ENCODE measurements at places on chromosomes 3 and 15.

- H3K4me1 ChIP-seq = peaks cover 47% of the 10 kb centered on the region
- H3K4me3 ChIP-seq = peak overlapping the region; percentile 89
- DNase-seq = no peak
Measured at GRCh38 chr3:107430996-107431245, 53.7 kb downstream of the CCDC54 start.

- H3K27ac ChIP-seq = no peak overlapping the region
- no peaks in the 10 kb centered on the region for H3K36me3 ChIP-seq
- no peak overlapping the region for H3K4me3 ChIP-seq
- DNase-seq = no peak
Measured at GRCh38 chr3:13783476-13783875, 96.4 kb downstream of the WNT7A start.

DNA sequence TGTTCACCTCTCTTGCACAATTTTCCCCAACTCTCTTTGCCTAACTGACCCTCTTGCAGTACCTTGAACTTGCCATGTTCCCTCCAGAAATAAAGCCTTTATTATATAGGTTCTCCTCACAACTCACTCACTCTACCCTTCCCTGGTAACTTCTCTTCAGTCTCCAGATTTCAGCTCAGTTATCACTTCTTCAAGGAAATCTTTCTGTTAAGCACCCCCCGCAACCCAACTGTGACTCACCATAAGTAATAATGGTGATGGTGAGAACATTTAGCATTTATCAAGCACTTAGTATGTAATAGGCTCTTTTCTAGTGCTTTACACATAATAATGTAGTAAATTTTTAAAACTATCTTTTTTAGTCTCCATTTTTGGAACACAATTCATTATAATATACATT, 8.1 kb upstream of the OR5K1 start:
- no peaks in the 10 kb centered on the region for H3K27me3 ChIP-seq
- no peaks in the 10 kb centered on the region for H3K4me1 ChIP-seq
- no peaks in the 10 kb centered on the region for H3K36me3 ChIP-seq
- DNase-seq = no peak
- H3K4me3 ChIP-seq = no peak overlapping the region

DNA sequence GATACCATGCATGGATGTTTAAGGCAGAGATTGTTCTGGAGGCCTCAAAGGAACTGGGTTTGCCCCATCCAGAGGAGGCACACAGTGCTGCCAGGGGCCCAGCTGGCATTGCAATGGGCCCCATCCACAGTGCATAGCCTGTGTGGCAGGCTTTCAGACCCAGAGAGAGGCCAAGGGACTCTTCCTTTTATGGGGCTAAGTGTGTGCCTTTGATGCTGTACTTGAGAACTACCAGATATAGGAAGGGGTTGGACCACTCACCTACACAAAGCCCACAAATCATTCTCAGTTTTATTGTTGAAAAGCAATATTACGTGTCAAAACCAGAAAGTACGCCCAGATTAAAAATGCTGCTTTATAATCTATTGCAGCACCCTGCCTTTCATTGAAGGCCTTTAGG, 134.9 kb downstream of the EPHB1 start:
- no peaks in the 10 kb centered on the region for H3K36me3 ChIP-seq
- H3K4me3 ChIP-seq = no peak overlapping the region

GRCh38 chr3:187212705-187213104, 15.4 kb downstream of the RTP1 start:
- H3K36me3 ChIP-seq = no peaks in the 10 kb centered on the region
- no peak for DNase-seq
- no peak overlapping the region for H3K4me3 ChIP-seq
- peaks cover 3% of the 10 kb centered on the region for H3K27me3 ChIP-seq

GRCh38 chr3:185595526-185595925, 9.4 kb downstream of the SENP2 start:
- H3K27me3 ChIP-seq = no peaks in the 10 kb centered on the region
- H3K36me3 ChIP-seq = peaks cover 40% of the 10 kb centered on the region
- no peak for DNase-seq
- H3K4me3 ChIP-seq = peak overlapping the region; percentile 52

DNA sequence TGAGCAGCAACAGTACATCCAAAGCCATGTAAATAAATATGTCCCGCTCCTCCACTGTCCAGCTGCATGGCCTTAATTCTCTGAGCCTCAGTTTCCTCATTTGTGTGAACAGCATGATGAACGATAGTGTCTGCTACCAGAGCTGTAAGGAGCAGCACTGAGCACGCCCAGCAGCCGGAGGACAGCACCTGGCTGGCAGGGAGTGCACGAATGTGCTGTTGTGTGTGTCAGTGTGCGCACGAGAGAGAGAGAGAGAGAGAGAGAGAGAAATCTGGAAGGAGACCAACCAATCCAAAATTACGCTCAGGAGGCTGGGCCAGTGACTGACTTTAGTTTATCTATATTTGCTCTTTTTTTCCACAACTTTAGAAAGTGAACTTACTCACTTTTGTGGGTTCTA, 26.6 kb upstream of the PLXNA1 start:
- H3K4me1 ChIP-seq = peaks cover 53% of the 10 kb centered on the region
- peak overlapping the region; percentile 13 for H3K27ac ChIP-seq
- no peak overlapping the region for H3K4me3 ChIP-seq
- no peak for DNase-seq

DNA sequence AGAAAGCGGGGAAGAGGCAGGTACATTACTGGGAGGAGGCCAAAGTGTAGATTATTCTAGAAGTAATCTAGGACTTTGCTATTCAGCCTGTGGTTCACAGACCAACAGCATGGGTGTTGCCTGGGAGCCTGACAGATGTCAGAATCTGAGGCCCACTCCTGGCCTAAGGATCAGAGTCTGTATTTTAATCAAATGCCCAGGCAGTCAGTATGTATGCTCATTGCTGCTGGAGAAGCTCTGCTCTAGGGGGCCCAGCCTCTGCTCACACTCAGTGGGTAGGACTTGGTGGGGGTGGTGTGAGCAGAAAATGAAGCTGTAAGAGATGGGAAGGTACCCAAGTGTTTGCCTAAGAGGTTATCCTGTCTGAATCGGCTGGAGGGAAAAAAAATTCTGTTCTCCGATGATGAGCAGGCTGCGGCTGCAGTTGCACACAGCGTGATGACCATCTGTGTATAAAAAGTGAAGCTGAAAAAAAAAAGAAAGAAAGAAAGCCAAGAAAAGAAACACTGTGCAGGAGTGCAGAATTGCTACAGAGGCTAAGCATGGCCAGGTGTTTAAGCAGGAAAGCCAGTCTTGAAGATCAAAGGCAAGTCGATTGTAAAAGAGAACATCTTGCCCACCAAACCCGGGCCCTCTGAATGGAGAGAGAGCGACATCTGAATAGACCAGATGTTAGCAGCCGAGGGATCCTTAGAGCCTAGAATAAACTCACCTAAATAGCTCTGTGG, 65.2 kb downstream of the EIF4E3 start:
- no peak for DNase-seq
- H3K4me1 ChIP-seq = no peaks in the 10 kb centered on the region
- peaks cover 6% of the 10 kb centered on the region for H3K27me3 ChIP-seq
- no peak overlapping the region for H3K4me3 ChIP-seq
- H3K36me3 ChIP-seq = no peaks in the 10 kb centered on the region

DNA sequence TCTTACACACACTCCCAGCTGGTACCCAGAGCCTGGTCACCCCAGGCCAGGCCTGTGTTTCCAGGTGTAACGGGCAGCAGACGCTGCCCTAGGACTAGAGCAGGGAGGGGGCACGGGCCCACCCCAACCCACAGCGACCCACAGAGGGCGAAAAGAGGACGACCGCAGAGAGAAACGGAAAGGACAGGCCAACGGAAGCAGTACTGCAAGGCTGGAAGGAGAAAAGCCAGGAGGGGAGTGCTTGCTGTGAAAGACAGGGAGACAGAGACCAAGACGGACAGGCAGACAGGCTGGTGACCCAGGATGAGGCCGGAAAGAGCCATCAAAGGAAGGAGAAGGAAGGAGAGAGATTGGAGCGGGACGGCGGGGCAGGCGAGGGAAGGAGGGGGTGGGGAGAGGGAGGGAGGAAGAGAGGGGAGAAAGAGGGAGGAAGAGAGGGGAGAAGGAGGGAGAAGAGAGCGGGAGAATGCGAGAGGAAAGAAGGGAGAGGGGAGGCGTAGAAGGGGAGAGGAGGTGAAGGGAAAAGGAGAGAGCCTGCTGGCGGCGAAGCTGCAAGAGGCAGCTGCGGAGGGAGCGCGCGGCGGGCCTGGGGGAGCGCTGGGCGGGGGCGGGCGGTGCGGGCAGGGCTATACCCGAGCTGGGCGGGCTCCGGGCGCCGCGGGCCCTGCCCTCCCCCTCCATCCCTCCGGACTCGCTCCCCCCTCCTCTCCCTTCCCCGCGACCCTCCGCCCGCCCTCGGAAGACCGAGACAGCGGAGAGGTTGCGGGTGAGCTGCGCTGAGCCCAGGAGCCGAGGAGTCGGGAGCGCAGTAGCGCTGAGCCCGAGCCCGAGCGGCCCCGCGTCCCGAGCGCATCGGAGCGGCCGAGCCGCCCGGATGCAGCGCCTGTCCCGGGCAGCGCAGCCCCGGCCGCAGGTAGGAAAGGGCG, at the start of gene SLC6A1:
Gene SLC6A1, plus strand, starts transcription at position 732 of the 926 bp plus-strand sequence. CDS start 24,464 bp downstream, outside the sequence.
- no peaks in the 10 kb centered on the region for H3K36me3 ChIP-seq
- DNase-seq = no peak
- peaks cover 62% of the 10 kb centered on the region for H3K27me3 ChIP-seq

GRCh38 chr3:48238531-48239085, 2.3 kb upstream of the ZNF589 start:
- H3K36me3 ChIP-seq = no peaks in the 10 kb centered on the region
- no peak for DNase-seq
- H3K27me3 ChIP-seq = no peaks in the 10 kb centered on the region
- peaks cover 15% of the 10 kb centered on the region for H3K4me1 ChIP-seq
- no peak overlapping the region for H3K27ac ChIP-seq

DNA sequence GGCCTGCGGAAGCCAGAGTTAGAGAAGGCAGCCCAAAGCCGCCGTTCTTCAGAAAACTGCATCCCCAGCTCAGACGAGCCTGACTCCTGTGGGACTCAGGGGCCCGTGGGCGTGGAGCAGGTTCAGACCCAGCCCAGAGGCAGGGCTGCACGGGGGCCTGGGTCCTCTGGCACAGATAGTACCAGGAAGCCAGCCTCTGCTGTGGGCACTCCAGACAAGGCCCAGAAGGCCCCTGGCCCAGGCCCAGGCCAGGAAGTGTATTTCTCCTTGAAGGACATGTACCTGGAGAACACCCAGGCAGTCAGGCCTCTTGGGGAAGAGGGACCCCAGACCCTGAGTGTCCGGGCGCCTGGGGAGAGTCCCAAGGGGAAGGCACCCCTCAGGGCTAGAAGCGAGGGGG, 23.1 kb downstream of the ALPK3 start:
- H3K27ac ChIP-seq = no peak overlapping the region
- no peak for DNase-seq
- H3K4me3 ChIP-seq = no peak overlapping the region
- H3K36me3 ChIP-seq = no peaks in the 10 kb centered on the region

DNA sequence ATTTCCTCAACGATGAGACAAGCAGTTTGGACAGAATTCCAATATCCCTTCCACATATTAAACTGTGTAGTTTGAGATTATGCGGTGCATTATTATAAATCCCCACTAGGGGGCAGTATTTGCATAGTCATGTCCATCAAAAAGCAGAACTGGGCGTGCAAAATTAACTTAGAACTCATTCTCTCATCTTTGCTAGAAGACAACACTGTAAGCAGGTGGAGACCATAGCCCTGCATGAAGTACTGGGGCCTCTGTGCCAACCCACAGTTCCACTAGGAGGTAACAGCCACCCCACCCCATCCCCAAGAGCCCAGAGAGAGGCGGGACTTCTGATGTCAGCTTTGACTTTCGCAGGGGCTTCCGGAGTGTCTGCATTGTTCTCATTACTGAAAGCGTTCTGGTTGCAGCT, 106.6 kb upstream of the TMC3 start:
- H3K4me3 ChIP-seq = no peak overlapping the region
- peak; percentile 20 for DNase-seq
- H3K27me3 ChIP-seq = peaks cover 2% of the 10 kb centered on the region
- no peak overlapping the region for H3K27ac ChIP-seq
- peaks cover 2% of the 10 kb centered on the region for H3K4me1 ChIP-seq

GRCh38 chr3:976006-976405, 116.8 kb upstream of the CNTN6 start:
- H3K27me3 ChIP-seq = no peaks in the 10 kb centered on the region
- H3K27ac ChIP-seq = no peak overlapping the region
- H3K4me3 ChIP-seq = no peak overlapping the region
- H3K4me1 ChIP-seq = no peaks in the 10 kb centered on the region
- no peak for DNase-seq
- H3K36me3 ChIP-seq = no peaks in the 10 kb centered on the region

- H3K4me3 ChIP-seq = peak overlapping the region; percentile 50
- H3K36me3 ChIP-seq = peaks cover 7% of the 10 kb centered on the region
- H3K27me3 ChIP-seq = no peaks in the 10 kb centered on the region
- DNase-seq = no peak
Measured at GRCh38 chr15:85443593-85444087, 63.2 kb downstream of the AKAP13 start.

DNA sequence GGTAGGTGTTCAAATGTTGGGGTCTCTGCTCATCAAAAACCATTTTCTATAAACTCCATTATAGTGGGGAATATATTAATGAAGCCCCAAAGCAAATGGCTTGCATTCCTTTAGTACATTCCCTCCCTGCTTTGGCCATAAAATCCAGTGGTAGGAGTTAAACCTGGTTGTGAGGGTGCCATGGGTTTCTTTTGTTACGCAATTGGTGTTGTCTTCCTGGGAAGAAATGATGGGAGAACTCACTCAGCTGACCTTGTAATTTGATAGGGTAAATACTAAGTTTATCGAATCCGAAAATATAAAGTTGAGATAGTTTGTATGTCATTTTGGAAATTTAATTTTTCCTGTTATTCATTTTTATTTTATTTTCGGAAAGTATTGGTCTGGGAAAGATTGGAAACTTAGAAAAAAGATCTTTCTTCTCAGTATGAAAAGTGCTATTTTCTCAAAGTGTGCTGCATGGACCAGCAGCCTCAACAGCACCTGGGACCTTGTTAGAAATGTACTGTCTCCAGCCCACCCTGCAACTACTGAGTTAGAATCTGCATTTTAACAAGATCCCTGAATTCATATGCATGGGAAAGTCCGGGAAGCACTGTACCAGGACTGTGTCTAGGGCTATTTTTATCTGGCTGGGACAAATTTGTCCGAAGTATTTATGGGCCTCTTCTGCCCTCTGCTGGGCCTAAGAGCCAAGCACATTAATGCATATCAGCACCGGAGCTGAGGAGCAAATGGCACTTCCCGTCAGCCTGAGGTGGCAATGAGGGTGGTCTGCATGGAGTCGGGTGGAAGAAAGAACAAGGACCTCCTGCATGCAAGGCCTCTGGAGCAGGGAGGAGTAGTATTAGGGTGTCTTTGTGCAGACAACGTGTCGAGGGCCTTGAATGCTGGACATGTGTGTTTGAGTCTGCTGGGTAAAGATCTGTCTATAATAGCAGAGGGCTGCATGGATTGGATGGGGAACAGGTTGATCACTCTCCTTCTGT, 54.7 kb downstream of the FAM81A start:
- H3K4me1 ChIP-seq = peaks cover 10% of the 10 kb centered on the region
- no peak overlapping the region for H3K4me3 ChIP-seq
- H3K27me3 ChIP-seq = no peaks in the 10 kb centered on the region
- H3K36me3 ChIP-seq = no peaks in the 10 kb centered on the region
- H3K27ac ChIP-seq = peak overlapping the region; percentile 1

GRCh38 chr15:55937040-55937439, 56.4 kb downstream of the NEDD4 start:
- H3K27me3 ChIP-seq = no peaks in the 10 kb centered on the region
- no peak overlapping the region for H3K27ac ChIP-seq
- no peak overlapping the region for H3K4me3 ChIP-seq
- no peak for DNase-seq
- H3K4me1 ChIP-seq = no peaks in the 10 kb centered on the region
